ENCODE measurements at places on chromosomes 7 and 10.

DNA sequence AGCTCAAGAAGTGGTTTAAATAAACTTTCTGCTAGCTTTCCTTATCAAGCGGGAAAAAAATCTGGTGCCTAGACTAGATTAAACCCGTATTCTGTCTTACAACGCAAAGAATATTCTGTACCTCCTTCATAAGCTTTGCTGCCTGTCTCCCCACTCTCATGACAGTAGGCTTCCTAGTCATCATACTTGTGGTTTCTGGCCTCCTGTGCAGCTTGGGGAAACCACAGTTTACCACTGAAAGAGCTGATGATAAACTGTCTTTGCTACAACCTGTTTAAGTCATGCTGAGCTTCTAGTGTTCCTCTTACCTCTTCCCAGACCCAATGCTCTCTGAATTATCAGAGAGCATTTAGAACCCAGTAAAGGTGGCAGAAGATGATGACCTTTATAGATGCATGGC lies 55.0 kb downstream of the PODXL start:
- DNase-seq: peak; percentile 10

DNA sequence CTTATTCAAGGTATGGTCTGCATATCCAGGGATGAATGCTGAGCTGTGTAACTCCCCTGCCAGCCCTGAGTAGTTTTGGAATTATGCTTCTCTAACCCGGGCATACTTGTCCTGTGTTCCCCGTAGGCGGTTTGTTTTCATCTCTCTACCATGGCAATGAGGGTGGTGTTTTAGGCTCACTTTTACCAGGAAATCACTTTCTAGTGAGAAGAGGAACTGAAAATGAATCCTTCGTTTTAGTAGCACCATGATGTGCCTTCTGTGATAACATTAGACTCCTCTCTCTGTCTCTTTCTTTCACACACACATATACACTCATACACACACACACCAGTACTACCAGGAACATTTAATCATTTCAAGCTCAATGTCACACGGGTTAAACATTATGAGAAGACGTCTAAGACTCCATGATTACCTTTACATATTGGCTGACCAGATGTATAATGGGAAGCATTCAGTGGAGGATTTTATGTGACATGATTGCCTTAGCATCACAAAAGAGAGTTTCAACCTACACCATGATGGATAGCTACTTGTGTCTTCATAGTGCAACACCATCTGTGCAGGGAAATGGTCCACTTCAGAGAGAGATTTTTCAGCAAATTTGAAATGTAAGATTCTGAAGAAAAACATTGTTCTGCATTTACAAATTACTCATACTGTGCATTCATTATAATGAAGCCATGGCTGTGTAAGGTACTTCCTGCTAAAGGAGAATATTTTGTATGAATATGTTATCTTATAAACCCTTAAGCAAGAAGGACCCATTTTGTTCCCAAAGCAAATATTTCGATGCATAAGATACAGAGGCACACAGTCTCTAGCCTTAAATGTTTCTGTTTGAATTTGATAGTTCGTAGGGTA lies 31.0 kb upstream of the PFKP start:
- DNase-seq: no peak

DNA sequence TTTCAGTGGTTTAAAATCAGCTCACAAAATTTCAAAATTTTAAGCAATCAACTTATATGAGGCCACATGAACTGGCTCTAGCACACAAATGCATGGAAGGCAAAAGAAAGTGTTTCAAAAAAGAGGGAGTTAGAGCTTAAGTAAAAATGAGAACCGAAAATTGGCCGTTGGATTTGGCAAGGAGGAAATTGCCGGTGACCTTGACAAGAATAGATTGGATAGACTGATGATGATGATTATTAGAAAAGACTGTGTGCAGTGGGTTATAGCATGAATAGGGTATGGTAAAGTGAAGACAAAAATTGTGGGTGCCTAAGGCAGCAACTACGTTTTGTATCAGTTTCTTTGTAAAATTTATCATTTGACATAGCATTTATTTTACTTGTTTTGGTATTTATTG lies 175.7 kb downstream of the SEMA3D start:
- no peak for DNase-seq

DNA sequence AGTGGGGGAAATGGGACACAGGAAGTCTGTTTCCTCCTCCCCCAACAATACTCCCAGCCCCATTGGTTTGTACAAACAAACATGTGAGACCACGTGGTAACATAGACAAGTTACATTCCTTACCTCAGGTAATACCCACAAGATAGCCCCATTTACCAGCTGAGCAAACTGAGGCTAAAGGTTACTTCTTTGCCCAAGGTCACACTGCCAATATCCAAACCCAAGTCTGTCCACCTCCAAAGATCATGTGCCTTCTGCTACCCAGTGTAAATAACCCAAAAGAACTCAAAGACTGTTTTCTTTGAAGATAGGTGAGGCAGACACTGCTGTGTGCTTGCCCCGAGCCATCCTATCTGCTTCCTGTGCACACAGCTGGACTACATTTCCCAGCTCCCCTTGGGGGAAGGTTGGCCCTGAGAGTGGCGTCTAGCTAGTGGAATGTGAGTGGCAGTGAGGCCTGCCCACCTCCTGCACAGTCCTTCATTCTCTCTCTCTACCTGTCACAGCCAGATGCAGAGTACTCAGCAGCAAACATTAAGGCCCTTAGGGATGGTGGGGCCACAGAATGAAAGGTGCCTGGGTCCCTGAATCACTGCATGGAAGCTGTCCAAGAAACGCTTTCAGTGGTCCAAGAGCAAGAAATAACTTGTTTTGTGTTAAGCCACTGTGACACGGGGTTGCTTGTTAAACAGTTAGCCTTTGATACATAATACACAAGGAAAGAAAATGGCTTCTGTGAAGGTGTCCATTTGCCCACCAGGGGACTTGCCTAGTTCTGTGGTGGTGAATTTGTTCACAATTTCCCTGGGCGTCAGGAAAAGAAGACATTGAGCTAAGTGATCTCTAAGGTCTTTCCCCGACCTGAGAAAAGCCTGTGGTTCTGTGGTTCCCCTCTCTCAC lies 257.7 kb upstream of the NFE2L3 start:
- no peak for DNase-seq

DNA sequence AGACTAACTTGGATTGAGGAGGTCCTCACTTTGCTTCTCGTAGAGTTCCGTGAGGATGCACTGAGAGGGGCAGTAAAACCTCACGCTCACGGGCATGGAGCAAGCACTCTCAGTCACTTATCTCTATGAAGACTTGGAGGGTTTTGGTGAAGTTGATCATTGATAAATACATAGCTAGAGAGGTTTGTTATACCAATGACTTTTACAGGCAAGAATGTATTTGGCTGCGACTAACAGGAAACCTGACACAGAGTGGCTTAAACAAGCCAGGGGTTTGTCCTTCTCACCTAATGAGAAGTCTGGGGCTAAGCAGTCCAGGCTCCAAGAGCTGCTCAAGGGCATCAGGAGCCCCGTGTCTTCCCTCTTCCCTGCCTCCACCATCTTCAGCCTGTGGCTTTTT lies 6.1 kb downstream of the BICC1 start:
- DNase-seq: no peak

GRCh38 chr7:3984456-3984855 lies 683.4 kb downstream of the SDK1 start:
- no peak for DNase-seq

DNA sequence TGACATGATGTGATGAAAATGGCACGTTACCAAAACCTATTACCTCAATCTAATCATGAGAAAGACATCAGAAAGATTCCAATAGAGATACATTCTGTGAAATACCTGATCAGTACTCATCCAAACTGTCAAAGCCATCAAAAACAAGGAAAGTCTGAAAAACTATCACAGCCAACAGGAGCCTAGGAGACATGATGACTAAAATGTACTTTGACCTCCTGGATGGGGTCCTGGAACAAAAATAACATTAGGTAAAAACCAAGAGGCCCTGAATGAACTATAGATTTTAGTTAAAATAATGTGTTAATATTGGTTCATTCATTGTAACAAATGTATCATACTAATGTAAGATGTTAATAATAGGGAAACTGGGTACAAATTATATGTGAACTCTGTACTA lies 113.9 kb upstream of the LRGUK start:
- DNase-seq: no peak

- DNase-seq: peak; percentile 66
Measured at GRCh38 chr10:131920151-131920550, 19.3 kb downstream of the PPP2R2D start.

- DNase-seq: no peak
Measured at GRCh38 chr10:59008452-59008851, 168.0 kb upstream of the PHYHIPL start.

- no peak for DNase-seq
Measured at GRCh38 chr7:36439624-36440023, 50.0 kb downstream of the ANLN start.

DNA sequence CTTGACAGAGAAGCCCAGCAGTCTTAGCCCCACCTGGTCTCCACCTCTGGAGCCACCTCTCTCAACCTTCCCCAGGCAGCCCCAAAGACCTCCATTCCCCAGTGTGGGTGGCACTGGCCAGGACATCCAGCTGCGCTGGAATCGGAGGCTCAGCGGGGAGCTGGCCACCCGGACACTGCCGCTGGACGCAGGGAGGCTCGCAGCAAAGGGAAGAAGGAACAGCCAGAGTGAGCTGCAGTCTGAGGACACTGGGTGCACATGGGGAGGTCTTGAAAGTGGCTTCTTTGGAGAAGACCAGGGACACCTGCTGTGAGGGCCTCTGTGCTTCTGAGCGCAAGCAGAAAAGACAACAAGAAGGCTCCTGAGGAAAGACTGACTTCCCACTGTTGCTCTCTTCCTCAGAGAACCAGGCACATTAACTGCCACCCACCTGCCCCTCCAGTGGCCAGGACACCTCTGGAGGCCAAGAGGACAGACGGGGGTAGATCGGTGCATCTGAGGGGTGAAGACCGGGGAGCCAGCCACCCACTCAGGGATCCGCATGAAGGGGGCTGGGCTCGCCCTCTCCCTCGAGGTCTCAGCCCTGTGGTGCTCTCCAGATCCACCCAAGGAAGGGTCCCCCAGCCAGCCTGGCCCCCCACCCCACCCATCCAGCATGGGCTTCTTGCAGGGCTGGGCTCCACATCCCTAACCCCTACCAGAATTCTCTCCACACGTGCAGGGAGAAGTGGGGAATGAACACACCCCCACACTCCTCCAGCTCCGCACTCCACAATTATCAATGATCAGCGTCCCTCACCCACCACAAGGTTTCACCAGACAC lies 1.8 kb downstream of the CAMK2B start:
- DNase-seq: no peak

GRCh38 chr7:17166824-17167379 lies 131.6 kb upstream of the AHR start:
- DNase-seq: peak; percentile 6

- DNase-seq: no peak
Measured at GRCh38 chr7:87316097-87316700, 29.3 kb upstream of the CROT start.

DNA sequence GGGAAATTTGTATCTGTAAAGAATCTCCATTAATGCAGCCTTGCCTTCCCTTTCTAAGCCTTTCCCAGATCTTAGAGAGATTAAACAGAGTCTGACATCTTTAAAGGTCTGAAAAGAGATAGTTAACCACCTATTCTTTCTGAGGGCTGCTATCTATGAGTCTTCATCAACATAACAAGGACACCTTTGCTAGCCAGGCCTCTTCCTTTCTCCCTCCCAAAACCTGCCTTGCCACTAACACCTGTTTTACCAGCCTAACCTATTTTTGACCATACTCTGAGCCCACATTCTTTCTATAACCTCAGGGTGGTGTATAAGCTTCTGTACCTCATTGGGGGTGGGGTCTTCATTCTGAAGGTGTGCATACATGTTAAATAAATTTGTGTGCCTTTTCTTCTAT lies 217.1 kb downstream of the IPMK start:
- DNase-seq: no peak

DNA sequence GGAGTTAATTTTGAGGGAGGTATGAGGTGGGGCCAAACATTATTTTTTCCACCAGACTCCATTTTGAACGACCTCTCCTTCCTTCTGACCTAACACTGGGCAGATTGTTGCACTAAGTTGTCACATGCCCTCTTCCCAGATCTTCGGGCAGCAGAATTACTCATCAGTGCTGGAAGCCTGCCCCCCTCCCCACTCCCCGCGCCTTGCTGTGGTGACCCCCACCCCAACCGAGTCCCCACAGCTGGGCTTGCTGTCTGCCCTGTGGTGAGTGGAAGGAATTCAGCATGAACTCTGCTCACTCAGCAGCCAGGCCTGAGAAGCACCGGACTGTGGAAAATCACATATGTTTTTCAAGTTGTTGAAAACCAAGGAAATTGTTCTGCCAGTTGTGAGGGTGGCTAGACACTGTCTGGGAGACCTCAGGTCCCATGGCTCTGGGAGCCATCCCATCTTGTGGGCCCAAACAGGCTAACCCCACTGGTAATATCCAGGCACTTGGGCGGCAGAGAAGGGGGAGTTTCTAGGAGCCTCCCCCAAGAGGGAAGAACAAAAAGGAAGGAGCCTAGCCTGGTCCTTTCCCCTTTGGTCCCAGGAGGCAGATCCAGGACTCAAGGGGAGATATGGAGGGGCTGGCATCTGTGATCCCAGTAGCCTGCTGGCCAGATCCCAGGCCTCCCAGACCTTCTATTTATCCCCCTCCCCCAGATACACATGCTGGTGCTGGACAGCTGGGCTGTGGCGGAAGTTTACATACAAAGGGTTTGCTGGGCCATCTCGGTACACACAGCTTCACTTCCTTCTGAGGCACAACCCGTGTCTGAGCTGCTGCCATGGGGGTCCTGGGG lies 3.5 kb upstream of the AEBP1 start:
- DNase-seq: no peak

DNA sequence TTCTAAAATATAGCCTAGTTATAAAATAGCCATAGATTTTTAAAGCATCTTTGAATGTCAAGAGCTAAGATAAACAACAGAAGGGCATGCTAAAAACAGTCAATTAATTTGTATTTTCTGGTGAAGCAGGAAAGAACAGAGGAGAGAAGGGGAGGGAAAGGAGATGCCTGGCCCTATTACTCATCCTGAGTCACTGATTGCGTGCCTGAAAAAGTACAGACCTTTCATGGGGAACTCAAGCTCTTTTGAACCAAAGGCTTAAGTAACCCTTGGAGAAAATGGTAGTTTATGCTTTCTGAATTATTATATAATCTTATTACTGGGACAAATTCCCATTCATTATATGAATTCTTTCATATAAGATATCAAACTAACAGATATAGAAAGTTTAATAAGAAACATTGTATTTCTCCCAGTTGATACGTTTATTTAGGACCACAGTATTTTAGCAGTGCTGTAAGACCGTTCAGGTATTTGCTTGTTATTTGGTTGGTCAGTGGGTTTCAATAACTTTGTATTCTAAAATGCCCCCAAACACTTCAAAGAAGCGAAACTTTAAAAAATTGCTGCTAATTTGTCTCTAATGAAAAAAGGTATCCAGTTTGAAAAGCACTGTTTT lies 151.3 kb downstream of the HGF start:
- DNase-seq: no peak

DNA sequence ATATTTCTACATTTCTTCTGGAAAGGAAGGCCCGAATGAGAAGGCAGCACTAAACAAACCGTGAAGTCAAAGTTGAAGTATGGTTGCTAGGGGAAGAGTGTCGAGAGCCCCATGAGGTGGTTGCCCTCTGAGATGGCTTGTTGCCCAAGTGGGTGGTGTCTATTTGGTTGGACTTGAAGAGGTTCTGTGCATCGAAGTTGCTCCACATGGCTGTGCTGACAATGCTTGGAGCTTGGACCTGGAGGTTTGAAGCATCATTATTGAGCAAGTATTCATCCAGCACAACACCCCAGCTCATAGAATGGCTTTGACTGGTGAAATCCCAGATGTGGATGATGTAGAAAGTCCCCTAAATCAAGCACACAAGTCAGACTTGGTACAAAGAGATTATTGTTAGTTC lies 165.2 kb upstream of the CDCA7L start:
- DNase-seq: no peak
